Fibroblast of the conjunctiva (primary cell): ENCODE measurements at places on chromosomes 3 and 15.

- DNase-seq, result no peak
These were observed 2.9 kb upstream of the NME9 start for GRCh38 chr3:138332472-138333073.

GRCh38 chr3:72782521-72782920 is 65.7 kb downstream of the SHQ1 start:
- DNase-seq, result no peak

- DNase-seq, result no peak
These were observed 1015.9 kb downstream of the OTOL1 start for GRCh38 chr3:162512488-162512887.

DNA sequence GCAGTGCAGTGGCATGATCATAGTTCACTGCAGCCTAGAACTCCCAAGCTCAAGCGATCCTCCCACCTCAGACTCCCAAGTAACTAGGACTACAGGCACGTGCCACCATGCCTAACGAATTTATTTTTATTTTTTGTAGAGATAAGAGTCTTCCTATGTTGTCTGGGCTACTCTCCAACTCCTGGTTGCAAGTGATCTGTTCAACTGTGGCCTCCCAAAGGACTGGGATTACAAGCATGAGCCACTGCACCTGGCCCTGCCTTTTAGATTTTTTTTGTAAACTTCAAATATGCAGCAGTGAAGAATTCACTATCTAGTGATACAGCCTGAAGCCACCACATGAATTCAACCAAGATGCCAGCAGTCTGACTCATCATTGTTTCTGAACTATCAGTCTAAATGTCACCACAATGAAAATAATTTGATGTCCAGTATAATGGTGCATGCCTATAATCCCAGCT is 32.7 kb downstream of the UBXN7 start:
- no peak for DNase-seq

DNA sequence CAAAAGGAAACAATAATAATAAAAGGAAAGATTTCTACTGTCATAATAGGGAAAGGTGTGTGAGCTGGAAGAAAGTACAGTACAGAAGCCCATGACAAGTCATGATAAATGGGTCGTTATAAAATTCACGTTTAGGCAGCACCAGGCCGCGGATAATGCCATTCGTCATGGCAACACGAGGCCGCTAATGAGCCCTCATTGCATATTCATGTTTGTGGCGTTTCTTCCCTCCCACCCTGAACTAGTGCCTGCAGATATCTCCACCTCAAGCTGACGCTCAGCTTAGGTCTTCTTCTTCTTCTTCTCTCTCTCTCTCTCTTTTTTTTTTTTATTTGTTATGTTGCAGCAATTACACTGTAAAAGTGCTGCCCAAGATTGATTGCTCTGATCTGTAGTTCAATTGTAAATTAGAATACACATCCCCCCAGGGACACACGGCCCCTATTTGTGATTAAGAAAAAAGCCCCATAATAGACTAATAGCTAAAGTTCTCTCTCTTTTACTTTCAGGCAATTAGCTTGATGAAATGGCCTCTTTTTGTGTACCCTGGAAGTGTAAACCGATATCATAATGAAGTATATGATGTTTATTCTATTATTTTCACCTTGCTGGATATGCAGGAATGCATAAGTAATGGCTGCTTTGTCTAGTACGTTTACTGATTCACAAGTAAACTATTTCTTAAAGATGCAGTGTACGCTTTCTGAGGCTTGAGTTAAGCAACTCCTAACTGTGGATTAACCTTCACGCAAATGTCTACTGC is 61.9 kb upstream of the NR2F2 start:
- DNase-seq, result no peak

- no peak for DNase-seq
These were observed 50.3 kb upstream of the SPRED1 start for GRCh38 chr15:38202361-38202760.

- DNase-seq, result peak; percentile 57
These were observed 34.9 kb upstream of the ATP13A3 start for GRCh38 chr3:194521510-194522260.

- DNase-seq, result no peak
These were observed 50.9 kb upstream of the CMTM7 start for GRCh38 chr3:32340611-32341365.

DNA sequence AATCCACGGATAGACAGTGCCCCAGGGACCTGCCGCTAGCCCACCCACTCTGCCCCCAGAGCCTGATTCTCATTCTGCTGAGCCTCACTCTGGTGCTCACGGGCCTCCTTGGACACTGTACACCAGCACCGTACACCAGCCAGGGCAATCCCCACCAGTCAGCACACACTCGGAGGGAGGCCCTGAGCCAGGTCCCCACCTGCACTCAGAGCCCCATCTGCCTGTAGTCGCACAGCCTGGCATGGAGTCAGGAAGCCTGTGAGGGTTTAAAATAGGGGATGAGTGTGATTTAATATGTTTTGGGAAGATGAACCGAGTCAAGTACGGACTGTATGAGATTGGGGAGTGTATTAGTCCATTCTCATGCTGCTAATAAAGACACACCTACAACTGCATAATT is 223.0 kb downstream of the SLCO3A1 start:
- DNase-seq, result no peak

DNA sequence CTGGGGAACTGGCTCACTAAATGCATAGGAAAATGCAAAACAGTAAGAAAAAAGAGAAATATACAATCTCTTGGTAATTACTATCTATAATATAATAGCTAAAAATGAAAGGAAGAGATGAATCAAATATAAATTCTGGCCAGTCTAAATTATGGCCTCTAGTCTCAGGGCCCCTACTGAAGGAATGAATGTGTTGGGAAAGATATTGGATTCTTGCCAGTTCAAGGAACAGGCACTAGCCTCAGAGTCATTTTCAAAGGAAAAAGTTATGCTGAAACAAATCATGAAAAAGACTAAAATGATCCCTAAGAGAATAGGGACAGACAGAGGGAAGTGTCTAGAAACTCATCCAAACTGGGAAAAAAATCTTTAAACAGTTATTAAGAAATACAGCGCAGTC is 62.4 kb downstream of the C3orf80 start:
- DNase-seq, result no peak

- no peak for DNase-seq
These were observed 48.9 kb upstream of the MME start for GRCh38 chr3:155031186-155031585.

- no peak for DNase-seq
These were observed 19.4 kb downstream of the ARPP21 start for GRCh38 chr3:35658686-35659085.

DNA sequence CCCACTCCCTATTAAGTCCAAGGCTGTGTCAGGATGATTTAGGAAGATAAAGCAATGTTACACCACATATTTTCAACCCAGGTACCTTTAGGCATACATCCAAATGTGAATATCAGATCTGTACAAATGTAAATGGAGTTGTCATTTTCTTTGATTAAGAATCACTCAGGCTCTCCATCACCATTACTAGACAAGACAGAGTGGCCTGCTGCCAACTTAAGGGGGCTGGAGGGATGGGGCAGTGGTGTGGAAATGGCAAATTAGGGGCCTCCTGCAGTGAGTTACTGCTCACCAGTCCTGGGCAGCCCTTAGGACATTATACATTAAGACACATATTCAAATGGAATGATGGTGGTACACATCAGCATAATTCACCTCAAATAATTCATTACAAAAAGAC is 211.0 kb downstream of the TNIK start:
- DNase-seq, result no peak

- no peak for DNase-seq
These were observed 2.4 kb downstream of the CMTM6 start for GRCh38 chr3:32500231-32500630.

DNA sequence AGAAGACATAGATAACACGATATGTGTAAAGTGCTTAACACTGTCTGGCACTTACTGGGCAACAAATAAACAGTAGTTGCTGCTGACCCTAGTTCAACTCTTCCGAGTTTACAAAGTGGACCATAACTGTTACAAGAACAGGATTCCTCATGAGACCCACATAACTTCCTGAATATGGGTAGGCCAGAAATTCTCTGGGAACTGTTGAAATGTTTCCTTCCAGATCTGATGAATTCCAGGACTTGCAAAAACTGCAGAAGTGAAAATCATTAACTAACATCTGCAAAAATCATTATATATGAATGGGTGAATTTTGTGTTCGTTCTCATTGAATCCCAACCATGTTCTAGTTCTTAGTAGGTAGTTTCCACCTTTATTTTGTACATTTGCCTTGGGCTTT is 181.7 kb upstream of the MME start:
- DNase-seq, result no peak

GRCh38 chr3:131371688-131372066 is 9.9 kb upstream of the NUDT16 start:
- no peak for DNase-seq

DNA sequence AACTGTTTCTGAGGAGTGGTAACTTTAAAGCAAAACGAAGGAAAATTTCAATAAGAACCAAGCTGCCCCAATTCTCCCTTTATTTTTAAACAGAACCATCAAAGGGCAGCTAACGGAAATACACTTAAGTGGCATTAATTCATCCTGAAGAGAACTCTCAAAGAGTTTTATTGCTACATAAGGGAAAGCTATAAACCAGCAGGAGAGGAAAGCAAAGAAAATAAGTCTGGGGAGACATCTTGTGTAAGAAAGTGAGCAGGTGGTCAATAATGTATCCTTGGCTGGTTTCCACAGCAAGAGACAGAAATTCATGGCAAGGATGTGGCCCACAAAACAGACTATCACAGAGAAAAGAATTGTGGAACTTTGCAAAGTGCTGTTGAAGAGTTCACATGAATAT is 40.0 kb upstream of the CMSS1 start:
- no peak for DNase-seq

DNA sequence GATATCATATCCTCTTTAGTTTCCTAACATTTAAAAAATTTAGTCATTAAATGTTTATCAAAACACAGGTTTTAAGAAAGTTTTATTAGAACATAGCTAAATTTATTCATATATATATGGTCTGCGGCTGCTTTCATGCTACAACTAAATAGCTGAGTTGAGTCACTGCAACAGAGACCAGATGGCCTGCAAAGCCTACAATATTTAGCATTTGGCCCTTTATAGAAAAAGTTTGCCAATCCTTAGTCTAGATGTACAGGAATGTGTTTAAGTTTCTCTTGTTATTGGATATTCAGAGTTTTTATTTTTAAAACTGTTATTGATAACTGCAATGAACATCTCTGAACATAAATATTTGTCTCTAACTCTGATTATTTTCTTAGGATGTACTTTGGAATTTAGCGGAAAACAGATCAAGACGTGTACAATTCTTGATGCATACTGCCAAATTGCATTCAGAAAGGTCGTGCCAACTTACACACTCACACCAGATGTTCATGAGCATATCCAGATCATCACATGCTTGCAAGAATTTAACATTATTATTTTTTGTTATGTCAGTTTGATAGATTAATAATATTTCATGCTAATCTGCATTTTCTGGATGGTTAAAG is 157.9 kb downstream of the STAC start:
- DNase-seq, result peak; percentile 54

- no peak for DNase-seq
These were observed 9.5 kb downstream of the SEMA4B start for GRCh38 chr15:90210593-90210992.

GRCh38 chr3:33131331-33132018 is 17.7 kb downstream of the CRTAP start:
- DNase-seq, result peak; percentile 53

DNA sequence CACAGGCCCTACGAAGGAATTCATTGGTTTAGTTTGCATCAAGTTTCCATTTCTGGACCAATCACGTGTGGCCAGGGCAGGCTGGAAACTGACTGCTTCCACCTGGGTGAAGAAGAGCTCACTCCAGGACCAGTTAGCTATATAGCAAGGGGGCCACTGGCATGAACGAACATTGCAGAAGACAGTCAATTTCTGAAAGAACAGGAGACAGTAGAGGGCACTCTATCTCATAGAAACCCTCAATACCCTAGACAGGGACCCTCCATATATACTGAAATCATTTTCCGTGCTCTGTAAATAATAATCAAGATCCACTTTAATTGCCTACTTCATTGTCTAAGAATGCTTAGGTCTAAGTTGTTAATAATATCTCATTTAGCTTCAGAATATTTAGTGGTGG is 215.6 kb downstream of the CADPS start:
- no peak for DNase-seq

- no peak for DNase-seq
These were observed 32.3 kb downstream of the TSPAN3 start for GRCh38 chr15:77038312-77039216.

- no peak for DNase-seq
These were observed 340.9 kb upstream of the ICE2 start for GRCh38 chr15:60819860-60820259.

- DNase-seq, result no peak
These were observed 33.4 kb upstream of the CTDSPL2 start for GRCh38 chr15:44394062-44394461.

GRCh38 chr3:154548341-154548740 is 118.4 kb upstream of the GPR149 start:
- no peak for DNase-seq

DNA sequence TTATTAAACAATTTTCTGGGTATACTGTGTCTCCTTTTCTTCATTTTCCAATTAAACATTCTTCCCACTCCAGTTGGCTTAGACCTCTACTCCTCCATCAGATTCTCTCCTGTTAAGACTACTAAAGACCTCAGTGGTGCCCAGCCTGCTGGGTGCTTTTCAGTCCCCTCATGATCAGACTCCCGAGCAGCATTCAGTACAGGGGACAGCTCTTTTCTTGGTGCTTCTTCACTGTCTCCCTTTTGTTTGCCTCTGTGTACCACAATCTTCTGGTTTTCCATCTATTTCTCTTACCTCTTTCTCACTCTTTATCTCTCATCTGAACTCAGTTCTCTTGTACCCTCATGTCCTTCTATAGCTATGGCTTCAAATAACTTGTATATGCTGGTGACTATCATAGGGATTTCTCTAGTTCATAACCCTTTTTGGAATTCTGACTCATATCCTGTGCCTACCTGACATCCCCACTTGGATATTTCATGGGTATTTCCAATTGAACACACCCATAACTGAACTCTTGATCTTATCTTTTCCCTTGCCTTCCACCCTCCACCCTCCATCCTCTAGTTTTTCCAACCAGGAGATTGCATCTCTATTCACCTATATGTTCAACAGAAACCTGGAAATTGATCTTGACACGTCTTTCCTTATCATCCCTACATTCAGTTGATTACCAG is 55.6 kb upstream of the ABHD10 start:
- no peak for DNase-seq

GRCh38 chr3:179336345-179336929 is 11.1 kb upstream of the MFN1 start:
- no peak for DNase-seq

DNA sequence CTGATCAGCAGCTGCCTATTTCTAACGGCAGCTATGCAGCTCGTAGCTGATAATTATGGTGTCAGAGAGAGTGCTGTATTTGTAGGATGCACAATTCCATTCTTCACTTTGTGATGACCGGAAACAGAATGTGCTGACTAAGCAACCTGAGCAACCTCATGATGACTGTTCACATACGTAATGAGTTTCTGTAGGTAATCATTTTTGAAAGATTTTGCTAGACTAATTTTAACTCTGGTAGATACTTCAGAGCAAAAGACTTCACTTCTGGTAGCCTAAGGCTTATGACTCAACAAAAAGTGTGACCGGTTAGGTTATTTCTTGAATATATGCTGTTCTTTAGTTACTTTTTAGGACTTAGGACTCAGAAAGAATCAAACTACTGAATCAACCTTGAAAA is 567.7 kb downstream of the NAALADL2 start:
- DNase-seq, result no peak
